ENCODE measurements at places on chromosomes 12 and 14.

DNA sequence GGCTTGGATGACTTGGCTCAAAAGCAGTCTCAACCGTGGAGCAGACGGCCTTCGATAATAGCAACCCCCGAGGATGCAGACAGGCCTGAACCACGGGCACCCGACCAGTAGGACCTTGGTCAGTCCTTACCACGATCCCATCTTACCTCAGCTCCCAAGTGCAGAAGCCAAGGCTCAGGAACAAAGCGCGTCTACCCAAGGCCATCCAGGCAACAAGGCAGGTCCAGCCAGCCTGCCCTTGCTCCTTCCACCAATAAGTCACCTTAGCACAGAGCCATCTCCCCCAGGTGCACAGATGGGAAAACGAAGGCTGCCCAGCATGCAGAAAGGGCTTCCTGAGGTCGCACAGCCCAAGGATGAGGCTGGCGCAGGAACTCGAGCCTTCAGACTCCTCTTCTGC, 77.3 kb downstream of the BCL11B start:
- DNase-seq: no peak

DNA sequence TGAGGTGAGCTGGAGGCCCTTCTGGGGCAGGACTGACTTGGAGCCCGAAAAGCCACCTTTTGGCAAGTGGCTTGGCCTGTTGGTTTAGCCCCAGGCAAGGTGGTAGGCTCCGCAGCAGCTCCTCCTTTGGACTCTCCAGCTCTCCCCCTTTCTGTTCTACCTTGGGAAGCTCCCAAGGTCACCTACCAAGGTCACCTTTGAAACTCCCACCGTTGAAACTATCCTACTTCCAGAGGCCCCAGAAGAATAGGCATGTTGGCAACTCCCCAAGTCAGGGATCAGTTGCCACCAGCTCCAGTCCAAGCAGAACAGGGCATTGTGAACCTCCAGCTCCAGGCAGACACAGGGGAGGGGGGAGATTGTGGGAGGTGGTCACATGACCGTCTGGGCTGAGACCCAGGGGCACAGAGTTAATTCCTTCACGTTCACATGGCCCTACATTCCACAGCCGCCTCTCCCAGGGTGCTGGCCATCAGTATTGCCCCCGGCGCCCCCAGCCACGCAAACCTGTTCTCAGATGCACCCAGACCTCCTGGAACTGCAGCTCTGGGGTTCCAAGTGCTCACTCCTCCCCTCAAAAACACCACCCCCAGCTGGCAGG, 14.4 kb downstream of the IRF2BPL start:
- DNase-seq: no peak

GRCh38 chr12:92988622-92989130, 59.6 kb upstream of the EEA1 start:
- DNase-seq: no peak

DNA sequence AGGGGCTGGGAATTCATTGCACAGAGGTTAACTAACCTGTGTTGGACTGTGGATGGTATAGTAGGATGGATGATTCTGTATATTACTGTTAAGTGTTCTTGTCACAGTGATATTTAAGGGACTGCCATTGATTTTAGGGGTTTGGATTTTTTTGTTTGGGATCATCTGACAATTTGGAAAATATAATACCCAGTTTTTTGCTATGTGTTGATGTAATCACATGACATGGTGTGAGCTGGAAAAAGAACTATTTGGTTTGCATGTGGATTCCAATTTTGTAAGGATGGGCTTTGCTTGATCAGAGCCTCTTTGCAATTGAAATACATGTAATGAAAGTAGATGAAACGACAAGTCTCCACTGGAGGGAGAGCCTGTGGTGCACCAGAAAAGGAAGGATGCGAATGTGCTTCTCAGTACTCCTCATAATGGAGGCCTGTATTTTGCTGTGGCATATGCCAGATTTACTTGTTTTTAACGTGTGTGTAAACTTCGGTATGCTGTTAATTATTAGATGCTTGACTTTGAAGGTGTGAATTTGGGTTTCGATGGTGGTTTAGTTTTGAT, 2.7 kb downstream of the DYRK2 start:
- no peak for DNase-seq

DNA sequence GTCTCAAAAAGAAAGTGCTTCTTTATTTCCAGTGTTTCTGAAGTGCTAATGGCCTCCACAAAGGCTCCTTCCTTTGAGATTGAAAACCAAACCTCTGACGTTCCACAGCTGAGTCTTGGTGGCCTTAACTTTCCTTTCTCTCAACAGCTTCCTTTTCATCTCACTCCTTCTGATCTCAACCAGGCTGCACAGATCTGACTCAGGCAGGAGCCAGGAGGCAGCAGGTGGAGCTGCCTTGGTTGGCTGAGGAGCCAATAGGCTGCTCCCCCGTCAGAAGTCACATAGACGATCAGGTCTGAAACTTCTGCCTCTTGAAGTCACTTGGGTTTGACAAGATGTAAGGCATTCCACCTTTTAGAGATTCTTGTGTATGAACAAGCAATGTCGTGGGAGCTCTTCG, 9.1 kb upstream of the KCNA5 start:
- no peak for DNase-seq

DNA sequence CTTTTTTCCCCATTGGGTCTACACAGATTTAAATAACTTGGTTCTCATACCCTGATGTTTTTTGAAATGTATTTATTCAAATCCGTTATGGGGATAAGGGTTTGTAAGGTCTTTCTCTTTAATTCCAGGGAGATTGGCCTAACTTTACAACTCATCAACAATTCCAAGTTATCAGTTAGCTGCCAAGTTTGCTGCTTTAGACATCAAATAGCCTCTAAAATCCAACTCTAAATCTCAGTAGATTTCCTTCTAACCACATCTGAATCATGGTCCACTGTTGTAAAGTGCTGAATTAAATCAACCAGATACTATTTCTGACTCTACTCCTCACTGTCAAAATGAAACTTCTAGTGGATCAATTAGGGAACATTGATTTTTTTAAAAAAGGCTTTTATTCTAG, 364.1 kb upstream of the E2F7 start:
- DNase-seq: no peak

- DNase-seq: no peak
Measured at GRCh38 chr12:93447555-93448290, 6.0 kb upstream of the UBE2N start.

DNA sequence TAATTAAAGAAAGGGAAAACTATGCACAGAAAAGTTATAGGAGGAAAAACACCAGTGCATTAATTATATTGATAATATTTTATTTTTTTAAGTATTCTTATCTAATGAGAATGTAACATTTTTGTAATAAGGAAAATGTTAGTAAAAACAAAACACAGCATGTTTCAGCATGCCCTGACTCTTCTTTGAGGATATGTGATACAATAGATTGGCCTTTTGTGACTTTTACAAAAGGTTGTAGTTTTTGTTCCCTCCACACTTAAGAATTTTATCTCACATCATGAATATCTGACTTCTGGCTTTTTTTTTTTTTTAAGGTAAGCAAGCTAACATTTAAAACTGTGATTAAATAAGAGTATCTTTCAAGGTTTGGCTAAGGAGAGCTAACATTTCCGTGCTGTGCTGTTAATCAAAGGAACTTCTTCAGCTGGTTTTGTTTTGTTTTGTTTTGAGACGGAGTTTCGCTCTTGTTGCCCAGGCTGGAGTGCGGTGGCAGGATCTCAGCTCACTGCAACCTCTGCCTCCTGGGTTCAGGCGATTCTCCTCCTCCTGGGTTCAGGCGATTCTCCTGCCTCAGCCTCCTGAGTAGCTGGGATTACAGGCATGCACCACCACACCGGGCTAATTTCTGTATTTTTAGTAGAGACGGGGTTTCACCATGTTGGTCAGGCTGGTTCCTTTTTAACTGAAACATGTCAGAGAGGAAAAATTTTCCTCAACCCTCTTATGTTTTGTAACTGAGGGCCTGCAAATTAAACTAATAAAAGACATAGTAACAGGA, 30.8 kb upstream of the RESF1 start:
- DNase-seq: no peak

DNA sequence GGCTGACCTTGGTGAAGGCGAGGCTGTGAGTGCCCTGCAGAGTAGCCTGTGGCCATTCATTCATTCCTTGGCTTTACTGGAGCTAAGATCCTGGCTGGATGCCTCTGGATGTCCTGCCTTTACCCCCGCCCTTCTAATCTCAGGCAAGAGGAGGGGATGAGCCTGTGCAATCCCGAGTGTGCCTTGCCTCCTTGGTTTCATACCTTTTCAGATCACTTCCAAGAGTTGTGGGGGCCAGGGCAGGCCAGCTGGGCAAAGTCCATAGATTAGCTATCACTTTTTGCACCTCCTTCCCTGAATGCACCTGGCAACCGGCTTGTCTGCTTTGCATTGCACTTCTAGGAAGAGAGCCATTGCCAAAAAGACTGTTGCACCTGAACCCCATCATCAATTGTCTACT, 1.5 kb downstream of the VRTN start:
- DNase-seq: no peak

DNA sequence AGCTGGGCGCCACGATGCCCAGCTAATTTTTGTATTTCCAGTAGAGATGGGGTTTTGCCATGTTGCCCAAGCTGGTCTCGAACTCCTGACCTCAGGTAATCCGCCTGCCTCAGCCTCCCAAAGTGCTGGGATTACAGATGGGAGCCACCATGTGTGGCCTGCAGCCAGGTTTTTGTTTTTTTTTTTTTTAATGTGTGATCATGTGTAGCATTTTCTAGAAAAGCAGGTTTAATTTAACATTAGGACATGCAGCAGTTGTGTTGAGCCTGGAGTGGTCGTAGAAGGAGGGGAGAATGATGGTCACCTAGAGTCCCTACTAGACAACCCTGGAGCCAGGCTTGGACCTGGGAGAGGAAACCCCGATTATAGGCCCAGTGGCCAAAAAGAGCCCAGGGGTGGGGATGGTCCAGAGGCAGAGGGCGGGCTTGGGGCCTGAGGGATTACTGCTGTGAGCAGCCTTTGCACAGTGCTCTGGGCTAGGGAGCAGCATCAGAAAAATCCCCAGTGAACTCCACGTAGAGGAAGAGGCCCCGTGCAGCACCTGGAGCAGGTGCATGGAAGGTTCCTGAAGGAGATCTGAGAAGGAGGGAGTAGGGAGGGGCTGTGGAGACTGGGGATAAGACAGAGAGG, 13.6 kb downstream of the DLK1 start:
- no peak for DNase-seq

GRCh38 chr12:1170411-1170810, 179.4 kb downstream of the ERC1 start:
- DNase-seq: no peak

GRCh38 chr14:57848786-57849185, 17.1 kb downstream of the SLC35F4 start:
- DNase-seq: no peak

GRCh38 chr12:48775299-48775698, 13.6 kb downstream of the ADCY6 start:
- no peak for DNase-seq

DNA sequence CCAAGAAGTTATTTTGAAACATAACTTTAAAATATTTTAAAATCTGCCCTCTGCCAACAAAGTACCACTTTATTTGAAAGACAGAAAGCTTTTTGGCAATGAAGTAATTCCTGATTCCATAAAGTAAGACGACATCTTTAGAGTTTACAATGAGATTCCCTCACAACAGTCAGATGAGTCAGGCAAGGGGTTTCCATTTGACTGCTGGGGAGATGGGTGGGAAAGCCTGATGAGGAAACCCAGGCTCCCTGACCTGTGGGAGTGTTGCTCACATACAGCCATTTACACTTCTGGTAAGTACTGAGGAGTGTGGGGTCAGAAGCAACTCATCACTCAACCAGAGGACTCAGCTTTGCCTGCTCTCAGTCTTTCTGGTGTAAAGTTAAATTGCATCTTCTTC, 10.2 kb downstream of the KITLG start:
- DNase-seq: no peak

- no peak for DNase-seq
Measured at GRCh38 chr12:108389544-108389943, 50.4 kb upstream of the CMKLR1 start.

- DNase-seq: no peak
Measured at GRCh38 chr14:104353921-104354701, 215.7 kb downstream of the KIF26A start.

DNA sequence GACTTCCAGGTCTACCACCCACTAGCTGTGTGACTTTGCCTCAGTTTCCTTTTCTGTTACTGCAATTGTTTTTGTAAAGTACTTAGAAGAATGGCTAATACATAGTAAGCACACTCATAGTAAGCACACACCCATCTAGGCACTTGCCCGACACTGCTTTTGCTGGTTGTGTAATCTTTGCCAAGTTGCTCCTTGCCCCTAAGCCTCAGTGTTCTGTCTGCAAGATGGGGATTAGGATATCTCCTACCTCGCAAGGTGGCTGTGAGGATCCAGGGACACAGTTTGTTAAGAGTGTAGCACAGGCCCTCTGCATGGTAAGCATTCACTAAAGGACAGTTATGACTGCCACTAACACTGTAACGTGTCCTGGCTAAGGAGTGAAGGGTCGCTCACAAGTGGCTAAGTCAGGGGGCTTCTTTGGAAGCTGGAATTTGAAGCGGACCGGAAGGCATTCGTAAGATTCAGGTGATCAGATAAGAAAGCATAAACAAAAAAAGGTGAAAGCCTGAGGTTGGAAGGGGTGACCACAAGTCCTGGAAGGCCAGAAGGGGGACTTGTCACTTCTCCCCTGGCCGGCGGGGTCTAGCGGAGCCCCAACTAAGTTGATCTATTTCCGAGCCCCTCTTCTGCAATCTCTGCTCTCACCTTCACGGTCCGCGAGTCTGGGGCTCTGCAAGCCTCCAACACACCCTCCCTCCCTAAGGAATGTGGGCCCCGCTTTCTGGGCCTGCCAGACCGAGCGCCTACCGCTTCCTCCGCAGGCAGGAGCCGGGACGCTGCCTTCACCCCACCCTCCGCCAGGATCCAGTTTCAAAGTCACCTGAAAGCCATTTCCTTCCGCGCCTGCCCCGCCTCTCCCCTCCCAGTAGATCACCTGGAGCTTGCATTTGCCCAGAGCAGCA, 1.5 kb upstream of the PLEKHG3 start:
- no peak for DNase-seq

DNA sequence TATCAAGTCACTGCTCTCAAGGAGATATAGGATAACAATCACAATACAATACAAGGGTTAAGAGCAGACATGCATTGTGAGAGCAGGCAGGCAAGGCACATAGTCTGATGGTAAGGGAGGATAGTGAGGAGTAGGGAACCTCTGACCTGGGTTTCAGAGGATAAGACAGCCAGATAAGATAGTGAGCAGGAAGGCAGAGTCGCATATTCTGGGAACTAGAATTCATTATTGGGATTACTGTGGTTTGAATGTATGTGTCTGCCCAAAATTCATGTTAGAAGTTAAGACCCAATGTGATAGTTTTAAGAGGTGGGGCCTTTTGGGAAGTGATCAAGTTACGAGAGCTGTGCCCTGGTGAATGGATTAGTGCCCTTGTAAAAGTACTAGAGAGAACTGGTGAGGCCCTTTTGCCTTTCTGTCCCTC, 14.4 kb upstream of the ATF1 start:
- no peak for DNase-seq

- DNase-seq: no peak
Measured at GRCh38 chr12:120090626-120091295, 25.8 kb downstream of the RAB35 start.

GRCh38 chr12:8612629-8613028, at the start of gene AICDA:
Gene AICDA, minus strand, starts transcription at chr12:8612859. Its CDS starts 92 bp downstream, at chr12:8612767.
- DNase-seq: no peak
